Stimulated activated CD4-positive, alpha-beta T cell treated with anti-CD3 and anti-CD28 coated beads, Interleukin-1b, Interleukin-23, amount 100 ng/mL, for 1 hour (primary cell): ENCODE measurements at places on chromosomes 6 and 20.

DNA sequence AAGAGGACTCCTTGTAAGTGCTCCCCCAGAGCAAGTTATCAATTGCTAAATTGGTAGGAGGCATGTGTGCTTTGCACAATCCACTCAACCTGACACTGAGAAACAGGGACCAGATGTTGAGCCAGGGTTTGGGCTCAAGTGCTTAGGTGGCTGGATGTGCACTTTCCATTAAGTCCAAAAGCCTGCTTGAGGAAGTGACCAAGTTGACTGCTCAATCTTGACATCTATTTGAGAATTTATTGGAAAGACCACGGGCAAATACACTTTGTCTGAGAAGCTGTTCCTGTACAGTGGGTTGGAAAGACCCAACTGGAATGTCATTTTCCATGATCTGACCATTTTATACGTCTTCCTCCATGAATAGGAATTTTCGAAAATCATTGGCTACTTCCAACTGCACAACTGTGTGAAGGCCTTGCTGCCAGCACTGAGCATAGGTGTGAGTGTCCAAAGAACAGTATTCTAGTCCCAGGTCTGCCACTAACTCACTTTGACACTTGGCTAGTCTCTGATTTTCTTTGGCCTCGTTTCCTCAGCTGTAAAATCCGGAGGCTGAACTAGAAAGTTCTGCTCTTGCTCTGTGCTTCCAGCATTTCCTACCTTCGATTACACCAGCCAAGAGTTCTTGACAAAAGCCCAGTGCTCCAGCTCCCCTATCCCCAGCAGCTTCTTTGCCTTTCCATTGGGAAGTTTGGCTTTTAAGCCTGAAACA, 186.9 kb upstream of the ECI2 start:
- no peak for DNase-seq

GRCh38 chr6:76124018-76124417, 51.6 kb upstream of the IMPG1 start:
- DNase-seq = no peak

DNA sequence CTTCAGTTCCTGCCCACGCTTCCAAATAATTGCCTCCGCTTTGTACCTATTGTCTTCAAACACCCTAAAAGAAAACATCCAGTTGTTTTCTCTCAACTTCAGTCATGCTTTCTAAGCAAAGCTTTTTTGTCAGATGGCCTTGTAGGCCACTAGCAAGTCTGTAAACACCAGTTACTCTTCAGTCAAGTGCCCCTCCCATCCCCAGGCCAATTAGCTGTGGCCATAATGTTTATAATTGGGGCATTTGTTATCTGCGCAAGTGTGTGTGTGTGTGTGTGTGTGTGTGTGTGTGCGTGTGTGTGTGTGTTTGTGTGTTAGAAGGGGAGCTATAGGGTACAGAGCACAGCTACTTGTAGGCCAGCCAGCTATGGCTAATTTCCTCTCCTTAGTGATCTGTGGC, 272.4 kb upstream of the MARCKS start:
- no peak for DNase-seq

- no peak for DNase-seq
These were observed 78.4 kb downstream of the ADTRP start for GRCh38 chr6:11700118-11700718.

GRCh38 chr6:75275067-75275466, 9.5 kb downstream of the TMEM30A start:
- no peak for DNase-seq

- DNase-seq = no peak
These were observed 608 bp upstream of the EIF2S2 start for GRCh38 chr20:34112600-34113101.

DNA sequence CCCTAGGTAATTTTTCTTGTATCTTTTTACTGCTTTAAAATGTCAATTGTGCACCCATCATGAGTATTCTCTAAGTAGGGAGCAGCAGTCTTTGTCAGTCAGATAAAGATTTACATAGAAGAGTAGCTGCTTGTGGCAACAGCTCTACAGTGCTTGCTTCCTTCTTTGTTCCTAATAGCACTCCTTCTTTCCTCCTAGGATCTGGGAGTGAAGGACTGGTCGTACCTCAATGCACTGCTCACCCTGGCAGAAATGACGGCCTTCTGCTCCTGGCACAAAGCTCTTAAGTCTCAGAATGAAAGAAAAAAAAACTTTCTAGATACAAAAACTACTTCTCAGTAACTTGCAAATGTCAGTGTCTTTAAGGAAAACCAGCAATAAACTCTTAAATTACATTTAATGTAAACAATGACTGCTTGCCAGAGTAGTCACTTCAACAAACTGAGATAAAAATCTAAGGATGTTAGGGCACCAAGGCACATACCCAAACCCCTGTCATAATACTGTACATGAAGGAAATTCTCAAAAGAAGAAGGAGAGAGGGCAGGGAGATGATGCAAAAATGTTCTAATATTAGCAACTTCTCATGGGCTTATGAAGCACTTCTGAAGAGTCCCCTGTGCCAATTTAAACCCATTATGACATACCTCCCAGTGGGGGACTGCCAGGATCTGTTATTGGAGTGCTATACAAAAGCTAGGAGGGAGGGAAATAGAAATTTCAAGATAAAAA, 34.0 kb downstream of the NCOA6 start:
- no peak for DNase-seq

DNA sequence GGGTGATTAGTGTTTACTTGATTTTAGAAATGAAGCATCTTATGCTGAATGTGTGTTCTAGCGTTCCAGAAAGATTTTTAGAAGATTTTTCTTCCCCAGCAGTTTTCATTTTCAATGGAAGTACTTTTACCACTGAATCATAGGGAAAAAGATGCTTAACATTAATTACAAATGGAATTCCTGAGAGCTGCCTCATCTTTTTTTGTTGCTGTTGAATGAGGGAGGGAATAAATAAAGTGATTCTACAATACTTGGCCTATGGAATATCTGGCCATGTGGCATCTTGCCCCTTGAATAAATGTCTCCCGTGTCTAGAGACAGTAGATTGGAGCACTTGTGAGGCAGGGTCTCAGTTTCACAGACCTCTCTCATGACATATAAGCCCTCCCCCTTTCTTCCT, 44.1 kb upstream of the SLC22A1 start:
- DNase-seq = no peak

DNA sequence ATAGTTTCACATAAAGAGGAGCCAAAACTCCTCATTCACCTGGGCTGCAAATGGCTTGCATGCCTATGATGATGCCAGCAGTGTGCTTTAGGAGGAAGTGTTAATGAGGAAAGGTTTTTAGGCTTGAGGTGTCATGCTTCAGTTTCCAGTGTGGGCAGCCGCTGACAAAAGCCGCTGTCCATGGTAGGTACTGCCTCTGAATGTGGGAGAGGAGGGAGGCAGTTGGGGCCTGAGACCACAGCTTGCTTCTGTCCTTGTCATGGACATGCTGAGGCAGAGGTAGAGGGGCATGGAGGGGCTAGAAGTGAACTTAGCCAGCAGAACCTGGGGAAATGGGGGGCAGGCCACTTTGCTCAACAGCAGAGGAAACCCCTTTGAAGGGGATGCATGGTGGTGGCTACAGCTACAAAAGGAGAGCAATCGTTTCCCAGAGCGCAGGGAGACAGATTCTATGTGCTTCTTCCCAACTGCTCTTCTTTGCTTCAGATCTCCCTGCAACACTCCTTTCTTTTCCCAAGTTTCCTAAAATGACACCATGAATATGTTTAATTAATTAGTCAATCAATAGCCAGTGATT, 372.1 kb upstream of the CNR1 start:
- DNase-seq = no peak
